Activated CD4-positive, alpha-beta T cell treated with anti-CD3 and anti-CD28 coated beads, Interleukin-2, amount 10 ng/mL, durations not matched to agents 24 days and 14 days (primary cell): ENCODE measurements at places on chromosomes 6 and 20.

DNA sequence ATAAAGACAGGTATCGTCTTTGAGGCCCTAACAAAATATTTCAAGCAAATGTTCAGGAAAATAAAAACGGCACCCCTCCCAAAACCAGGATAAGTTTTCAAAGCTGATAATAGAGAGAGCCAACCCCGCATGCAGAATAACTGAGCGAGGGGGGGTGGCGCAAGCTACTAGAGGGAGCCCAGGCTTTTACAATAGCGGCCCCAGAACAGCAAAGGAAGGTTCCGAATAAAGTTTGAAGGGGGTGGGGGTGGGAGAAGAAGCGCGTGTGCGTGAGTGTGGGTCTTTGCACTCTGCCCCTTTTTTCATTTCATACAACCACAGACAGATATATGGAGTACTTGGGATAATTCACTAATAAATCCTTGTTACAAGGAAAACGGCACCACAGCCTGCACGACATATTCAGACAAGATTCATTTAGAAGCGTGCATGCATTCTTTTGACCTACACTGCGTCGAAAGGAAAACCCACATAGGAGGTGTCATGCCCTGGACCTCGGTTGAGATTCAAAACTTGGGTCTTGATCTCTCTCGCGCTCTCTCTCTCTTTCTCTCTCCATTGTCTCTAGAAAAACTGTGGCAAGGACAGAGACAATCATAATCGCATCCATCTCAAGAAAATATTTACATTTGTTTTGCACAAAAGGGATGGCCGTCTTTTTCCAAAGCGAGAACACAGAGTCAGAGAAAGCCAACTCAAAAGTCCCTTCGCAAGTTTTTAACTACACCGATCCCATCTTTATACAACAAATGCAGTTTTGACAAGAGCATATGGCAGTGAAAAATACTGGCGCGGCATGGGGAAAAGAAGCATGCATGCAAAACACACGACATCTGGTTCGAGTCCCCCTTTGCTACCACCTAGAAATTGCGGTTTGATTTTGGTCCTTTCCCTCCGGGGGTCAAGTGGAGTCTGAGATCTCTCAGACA lies 1.6 kb downstream of the OLIG3 start:
- peak; percentile 57 for DNase-seq

DNA sequence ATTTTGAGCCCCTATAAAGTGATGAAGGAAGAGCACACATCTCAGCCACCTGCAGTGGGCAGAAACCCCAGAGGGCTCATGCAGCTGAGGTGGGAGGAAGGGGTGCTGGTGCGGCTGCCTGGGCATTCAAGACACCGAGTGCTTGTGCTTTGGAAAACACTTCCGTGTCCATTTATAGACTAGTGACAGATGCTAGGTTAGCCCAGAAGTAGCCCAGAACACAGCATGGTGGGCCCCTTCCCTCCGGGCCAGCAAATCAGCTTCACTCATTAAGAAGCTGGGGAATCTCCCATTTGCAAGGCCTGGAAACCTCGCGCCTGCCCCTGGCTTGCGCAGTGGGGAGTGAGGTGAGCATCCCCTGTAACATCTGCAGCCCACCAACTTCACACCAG lies 12.9 kb downstream of the BEND3 start:
- no peak for DNase-seq

DNA sequence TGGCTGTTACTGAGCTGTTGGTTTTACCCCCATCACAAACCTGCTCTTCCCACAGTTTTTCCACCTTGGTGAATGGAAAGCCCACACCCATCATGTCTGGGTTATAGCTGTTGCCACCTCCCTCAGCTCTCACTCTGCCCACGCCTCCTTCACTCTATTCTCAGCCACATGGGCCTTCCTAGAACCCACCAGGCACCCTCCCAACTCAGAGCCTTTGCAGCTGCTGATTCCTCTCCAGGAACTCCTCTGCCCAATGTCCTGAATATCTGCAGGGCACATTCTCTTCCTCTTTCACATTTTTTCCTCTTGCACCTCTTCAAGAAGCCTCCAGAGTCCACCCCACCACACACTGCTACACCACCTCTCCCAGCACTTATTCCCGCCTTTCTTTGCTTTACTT lies 177.4 kb downstream of the TBXT start:
- DNase-seq: no peak

- DNase-seq: no peak
These were observed 480.0 kb downstream of the MEI4 start for GRCh38 chr6:78132671-78133410.

GRCh38 chr6:17047889-17048288 lies 54.0 kb upstream of the STMND1 start:
- no peak for DNase-seq

DNA sequence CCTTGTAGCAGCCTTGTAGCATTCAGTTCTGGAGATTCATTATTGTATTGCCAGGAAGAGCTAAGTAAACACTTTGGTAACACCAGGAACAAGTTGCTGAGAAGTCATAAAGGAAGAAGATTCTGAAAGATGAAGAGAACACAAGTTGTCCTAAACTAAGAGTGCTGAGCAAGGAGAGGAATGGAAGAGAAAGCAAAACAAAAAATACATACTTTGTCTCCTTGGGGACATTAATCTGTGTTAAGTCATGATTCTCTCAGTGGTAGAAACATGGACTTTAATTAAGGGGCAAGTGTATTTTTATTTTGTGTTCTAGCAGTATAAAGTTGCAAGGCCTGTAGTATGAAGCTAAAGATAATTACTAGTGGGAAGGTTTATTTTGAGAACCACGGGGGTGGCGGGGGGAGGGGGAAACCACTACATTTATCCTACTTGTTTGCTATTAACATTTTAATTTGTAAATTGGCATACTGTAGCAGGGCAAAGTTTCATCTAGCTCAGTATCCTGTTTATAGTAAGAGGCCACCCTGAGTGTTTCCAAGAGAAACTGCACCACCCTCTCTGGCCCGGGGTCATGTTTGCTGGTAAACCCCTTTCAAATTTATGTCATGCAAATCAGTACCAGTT lies 463.0 kb downstream of the CDKAL1 start:
- no peak for DNase-seq

- no peak for DNase-seq
These were observed 17.6 kb upstream of the TBC1D32 start for GRCh38 chr6:121351916-121352315.

- DNase-seq: no peak
These were observed 49.4 kb upstream of the CD83 start for GRCh38 chr6:14068133-14068532.

- DNase-seq: no peak
These were observed 6.7 kb upstream of the PDSS2 start for GRCh38 chr6:107466062-107466461.

DNA sequence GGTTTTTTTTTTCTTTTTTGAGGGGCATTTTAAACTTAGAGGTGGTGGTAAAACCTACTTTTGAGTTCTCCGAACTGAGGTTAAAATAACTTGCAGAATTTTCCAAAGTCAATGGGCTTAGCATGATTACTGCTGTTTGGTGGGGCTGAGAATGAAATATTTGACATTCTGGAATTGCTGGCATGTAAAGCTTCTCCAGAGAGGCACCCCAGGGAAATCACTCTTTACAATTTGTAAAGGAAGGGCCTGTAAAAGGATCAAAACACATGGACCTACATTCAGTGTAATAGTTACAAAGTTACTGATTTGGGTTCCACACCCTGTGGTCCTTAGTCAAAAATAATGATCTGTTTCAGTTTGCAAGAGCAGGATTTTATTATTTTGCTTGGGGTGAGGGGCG lies 5.5 kb downstream of the FAM217B start:
- DNase-seq: no peak

GRCh38 chr20:17985388-17986018 lies 16.7 kb downstream of the MGME1 start:
- no peak for DNase-seq

DNA sequence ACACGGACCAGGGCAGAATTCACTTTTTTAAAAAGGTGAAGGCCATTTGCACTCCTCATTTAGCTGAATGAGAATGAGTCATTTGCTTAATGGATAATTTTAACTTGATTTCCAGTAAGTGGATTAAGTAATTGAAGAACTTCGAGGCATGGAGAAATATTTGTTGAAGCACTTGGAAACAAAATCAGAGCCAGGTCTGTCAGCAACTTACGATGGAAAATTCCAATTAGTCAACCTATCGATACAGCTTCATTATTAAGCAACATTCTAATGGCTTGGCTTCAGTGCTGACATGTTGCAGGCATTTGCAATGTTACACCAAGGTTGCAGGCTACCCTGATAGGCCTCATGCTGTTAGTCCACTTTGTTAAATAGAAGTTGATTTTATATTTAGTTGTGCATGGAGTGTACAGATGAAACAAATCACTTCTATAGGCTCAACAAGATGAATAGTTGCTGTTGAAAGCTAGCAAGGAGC lies 423.5 kb upstream of the SLC35B3 start:
- DNase-seq: no peak

DNA sequence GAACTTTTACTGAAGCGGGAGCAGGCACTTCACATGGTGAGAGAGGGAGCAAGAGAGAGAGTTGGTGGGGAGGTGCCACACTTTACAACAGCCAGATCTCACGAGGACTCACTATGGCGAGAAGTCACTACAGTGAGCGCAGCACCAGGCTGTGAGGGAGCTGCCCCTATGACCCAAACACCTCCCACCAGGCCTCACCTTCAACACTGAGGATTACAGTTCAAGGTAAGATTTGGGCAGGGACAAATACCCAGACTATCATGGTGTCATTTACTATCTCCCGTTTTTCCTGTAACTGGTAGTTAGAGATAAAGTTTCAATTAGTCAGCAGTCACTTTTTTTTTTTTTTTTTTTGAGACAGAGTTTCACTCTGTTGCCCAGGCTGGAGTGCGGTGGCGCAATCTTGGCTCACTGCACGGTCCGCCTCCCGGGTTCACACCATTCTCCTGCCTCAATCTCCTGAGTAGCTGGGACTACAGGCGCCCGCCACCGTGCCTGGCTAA lies 7.8 kb downstream of the RBCK1 start:
- DNase-seq: no peak

DNA sequence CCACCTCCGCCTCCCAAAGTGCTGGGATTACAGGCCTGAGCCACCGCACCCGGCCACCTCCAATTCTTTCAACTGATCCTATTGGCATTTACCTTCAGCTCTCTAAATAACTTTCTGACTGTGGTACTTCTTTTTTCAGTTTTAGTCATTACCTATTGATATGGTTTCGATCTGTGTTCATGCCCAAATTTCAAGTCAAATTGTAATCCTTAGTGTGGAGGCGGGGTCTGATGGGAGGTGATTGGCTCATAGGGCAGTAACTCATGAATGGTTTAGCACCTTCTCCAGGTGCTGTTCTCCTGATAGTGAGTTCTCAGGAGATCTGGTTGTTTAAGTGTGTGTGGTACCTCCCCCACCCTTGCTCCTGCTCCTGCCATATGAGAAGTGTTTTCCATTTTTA lies 140.9 kb downstream of the LPA start:
- DNase-seq: no peak

GRCh38 chr6:7973584-7973983 lies 63.0 kb upstream of the TXNDC5 start:
- DNase-seq: no peak

DNA sequence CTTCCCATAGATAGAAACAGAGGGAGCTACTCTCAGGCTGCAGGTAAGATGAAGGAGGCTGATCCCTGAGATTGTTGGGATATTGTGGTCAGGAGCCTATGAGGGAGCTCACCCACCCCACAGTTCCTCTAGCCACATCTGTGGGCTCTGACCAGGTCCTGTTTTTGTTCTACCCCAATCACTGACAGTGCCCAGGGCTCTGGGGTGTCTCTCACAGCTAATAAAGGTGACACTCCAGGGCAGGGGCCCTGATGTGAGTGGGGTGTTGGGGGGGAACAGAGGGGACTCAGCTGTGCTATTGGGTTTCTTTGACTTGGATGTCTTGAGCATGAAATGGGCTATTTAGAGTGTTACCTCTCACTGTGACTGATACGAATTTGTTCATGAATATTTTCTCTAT lies 2.8 kb downstream of the HLA-F start:
- DNase-seq: no peak

DNA sequence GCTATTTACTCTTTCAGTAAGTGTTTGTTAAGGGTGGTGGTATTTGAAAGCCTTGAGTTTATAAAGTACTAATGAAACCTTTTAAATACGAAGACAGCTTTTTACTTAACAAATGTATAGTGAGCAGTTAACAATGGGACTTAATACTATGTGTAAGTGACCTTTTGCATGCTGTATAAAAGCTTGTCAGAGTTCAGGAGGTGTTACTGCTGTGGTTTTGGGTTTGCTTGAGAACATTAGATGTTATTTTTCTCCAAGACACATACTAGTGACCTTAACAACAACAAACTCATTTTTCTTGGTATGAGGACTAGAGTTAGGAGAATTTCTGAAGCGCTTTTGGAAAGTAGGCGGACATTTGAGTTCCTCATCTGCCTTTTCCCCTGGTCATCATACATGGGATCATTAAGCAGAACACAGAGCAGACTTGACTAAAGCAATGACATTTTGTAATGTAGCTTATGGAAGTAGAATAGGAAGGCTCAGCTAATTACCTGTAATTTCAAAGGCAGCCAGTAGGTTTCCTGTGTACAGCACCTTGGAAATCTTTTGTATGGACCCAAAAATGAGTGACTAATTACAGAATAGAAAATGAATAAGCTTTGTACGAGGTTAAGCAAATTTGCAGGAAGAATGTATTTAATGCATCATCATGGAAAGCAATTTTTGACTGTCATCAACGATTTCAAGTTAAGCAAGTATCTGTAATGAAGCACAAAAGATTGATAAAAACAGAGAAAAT lies 14.1 kb downstream of the CDYL start:
- peak; percentile 42 for DNase-seq

GRCh38 chr6:82554666-82555065 lies 191.0 kb downstream of the TPBG start:
- DNase-seq: no peak

DNA sequence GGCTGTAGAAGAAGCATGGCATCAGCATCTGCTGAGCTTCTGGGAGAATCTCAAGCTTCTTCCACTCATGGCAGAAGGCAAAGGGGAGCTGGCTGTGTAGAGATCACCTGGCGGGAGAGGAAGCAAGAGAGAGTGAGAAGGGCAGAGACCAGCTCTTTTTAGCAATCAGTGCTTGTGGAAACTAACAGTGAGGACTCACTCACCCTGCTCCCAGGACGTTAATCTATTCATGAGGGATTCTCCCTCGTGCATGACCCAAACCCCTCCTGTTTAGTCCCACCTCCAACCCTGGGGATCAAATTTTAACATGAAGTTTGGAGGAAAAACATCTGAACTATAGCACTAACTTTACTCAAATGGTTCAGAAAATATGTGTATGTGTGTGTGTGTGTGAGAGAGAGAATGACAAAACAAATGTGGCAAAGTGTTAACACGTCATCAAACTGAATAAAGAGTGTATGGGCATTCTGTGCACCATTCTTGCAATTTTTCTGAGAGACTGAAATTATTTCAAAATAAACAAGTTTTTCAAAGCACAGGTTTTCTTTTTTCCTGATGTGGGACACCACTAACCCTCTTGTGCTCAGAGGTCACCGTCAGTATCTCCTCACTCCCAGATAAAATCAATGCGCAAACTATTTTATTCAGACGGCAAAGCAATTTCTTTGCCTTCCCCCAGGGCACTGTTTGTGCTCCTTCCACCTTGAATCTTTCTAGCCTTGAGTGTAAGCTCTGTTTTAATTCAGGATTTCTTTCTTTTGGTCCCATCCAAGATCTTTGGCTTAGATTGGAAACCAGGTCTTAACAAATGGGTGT lies 23.2 kb upstream of the XRN2 start:
- DNase-seq: no peak
